ENCODE measurements at places on chromosomes 6 and 20.
A peak's percentile ranks its signal among the peaks of the same experiment; 100 is the strongest.

- peak; percentile 88 for DNase-seq
Measured at GRCh38 chr6:142802124-142802523, 142.9 kb downstream of the HIVEP2 start.

GRCh38 chr6:100952006-100952405 lies 70.9 kb upstream of the ASCC3 start:
- DNase-seq = no peak

GRCh38 chr20:63125838-63126601 lies 89.9 kb downstream of the YTHDF1 start:
- no peak for DNase-seq

GRCh38 chr20:31494131-31494530 lies 19.0 kb downstream of the REM1 start:
- DNase-seq = no peak

GRCh38 chr6:454148-454991 lies 62.8 kb downstream of the IRF4 start:
- DNase-seq = no peak

Data from amniotic stem cell (primary cell).